ENCODE measurements at places on chromosomes 12 and 14.

DNA sequence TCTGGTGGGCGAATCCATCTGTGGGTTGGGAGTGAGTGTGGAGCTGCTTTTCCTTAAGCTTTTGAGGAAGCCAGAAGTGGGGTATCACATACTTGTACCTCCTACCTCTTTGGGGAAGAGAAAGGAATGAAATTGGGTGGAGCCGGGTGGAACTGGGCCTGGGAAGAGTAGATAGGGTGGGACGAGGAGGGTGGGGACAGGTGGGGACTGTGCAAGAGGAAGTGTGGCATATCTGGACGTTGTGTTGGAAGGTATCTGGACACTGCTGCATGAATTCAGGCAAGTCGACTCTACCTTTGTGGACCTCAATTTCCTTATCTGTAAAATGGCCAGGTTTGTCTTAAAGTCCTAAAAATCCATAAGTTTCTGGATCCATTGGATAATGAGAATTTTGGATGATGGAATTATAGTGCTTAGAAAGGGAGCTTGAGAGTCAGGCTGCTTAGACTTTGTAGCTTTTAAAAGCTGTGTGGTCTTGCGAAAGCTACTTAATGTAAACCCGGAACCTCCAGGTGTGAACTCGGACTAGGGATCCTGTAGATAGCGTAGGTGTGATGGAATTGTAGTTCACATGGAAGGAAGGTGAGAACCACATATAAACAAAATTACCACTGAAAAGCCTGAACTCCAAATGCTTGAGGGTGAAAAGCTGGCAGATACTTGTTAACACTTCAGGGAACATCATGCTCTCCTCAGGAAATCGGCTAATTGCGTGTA lies 2.1 kb downstream of the VRTN start:
- DNase-seq: no peak

DNA sequence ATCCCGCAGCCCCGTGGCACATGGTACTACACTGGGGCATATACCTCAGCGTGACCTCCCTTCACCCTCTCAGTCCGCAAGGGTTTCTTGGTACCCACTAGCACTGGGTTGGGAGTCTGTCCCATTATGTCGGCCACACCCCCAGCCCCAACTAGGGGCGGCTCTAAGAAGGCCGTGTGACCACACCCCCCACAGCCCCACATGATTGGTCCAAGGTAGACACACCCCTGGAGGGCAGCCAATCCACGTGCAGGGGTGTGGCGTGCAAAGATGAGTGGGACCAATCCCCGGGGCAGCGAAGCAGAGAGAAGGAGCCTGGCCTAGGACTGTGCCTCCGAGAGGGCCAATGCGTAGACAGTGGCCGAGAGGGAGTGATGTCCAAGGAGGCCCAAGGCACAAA lies 34.6 kb upstream of the BEGAIN start:
- no peak for DNase-seq

GRCh38 chr12:82964446-82964845 lies 277.7 kb downstream of the TMTC2 start:
- DNase-seq: peak; percentile 45

- DNase-seq: no peak
Measured at GRCh38 chr12:92674500-92674899, 28.3 kb upstream of the PLEKHG7 start.

DNA sequence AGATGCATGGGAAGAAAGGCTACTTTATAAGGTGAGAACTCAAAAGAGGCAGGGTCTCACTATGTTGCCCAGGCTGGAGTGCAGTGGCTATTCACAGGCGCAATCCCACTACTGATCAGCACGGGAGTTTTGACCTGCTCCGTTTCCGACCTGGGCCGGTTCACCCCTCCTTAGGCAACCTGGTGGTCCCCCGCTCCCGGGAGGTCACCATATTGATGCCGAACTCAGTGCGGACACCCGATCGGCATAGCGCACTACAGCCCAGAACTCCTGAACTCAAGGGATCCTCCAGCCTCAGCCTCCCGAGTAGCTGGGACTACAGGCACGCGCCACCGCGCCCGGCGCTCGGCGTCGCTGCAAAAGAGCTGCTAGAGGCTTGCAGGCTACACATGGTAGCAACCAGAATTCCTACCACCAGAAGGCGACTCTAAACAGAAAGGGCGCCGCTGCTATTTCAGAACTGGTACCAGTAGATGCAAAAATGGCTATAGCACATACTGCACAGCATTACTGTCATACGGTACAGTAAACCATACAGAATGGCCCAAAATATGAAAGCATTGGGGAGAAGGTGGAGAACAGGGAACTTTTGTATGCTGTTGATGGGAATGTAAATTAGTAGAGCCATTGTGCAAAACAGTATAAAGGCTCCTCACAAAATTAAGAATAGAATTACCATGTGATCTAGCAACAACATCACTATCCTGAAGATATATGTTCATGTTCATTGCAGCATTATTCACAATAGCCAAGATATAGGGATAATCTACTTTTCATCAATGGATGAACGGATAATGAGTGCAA lies 1.2 kb upstream of the NEMF start:
- DNase-seq: peak; percentile 58

- DNase-seq: no peak
Measured at GRCh38 chr12:131379738-131380137, 331.2 kb upstream of the SFSWAP start.

DNA sequence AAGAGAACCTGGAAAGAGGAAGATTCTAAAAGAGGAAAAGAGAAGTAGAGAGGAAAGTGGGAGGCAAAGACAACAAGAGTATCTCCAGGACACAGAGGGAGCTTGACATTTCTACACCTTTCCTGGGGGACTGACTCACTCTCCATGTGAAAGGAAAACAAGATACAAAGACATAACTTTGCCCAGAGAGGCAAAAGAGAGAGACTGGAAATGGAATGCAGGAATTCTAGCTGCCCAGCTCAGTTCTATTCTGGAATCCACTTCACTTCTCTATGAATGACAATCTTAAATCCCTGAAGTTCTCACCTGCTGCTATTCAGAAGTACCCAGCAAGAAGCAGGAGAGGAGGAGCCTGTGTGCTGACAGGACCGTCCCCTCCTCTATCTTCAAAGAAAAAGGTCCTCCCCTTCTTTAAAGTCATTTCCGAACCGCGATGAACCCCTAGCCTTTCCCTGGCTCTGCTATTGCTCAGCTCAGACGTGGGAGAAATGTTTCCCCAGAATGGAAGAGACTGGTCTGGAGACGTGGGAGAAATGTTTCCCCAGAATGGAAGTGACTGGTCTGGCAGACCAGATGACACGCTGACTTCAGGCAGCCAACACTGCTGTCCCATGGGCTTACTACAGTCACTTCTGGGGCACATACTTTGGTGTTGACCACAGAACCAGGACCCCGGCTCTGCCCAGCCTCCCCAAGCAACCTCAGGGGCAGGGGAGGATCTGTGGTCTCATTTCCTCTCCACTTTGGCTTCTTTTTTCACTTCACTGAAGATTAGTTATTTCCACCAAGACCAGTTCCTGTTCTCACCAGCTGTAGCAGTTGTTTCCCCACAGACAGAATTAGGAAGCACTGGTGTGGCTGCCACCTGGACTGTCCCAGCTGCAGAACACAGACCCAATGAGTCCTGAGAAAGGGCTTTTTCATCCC lies 8.3 kb downstream of the FMNL3 start:
- DNase-seq: no peak

DNA sequence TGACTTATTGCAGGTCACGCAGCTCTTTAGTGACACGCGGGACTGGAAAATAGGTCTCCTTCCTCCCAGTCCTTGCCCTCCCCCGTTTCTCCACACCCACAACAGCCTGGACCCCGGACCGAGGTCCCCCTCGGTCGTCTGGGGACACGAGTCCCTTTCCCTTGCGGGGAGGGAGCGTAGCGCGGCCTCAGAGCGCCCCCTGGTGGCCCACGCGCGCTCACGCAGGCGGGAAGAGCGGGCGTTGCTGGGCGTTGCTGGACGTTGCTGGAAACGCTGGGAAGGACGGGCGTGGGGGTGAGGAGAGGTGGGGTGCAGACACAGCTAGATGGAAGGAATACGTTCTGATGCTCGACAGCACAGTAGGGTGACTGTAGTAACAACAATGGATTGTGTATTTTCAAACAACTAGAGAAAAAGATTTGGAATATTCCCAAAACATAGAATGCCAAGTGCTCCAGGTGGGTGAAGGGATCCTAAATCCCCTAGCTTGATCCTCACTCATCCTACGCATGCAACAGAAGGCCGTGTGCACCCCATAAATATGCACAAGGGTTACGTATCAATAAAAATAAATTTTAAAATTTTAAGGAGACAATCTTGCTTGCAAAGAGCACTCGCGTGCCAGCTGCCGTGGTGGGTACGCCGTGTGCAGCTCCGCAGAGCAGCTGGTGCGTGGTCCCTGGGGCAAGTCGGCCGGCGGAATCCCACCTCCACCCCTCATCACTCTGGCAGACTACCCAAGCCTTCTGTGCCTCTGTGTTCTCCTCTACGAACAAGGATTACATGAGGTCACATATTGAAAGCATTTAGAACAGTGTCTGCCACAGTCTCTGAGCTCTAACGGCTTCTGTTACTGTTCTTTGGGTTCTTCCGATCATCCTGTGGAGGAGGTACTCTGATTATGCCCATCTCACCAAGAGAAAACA lies 87.4 kb downstream of the B4GALNT3 start:
- DNase-seq: no peak

GRCh38 chr14:102859911-102860310 lies 62.6 kb upstream of the AMN start:
- DNase-seq: no peak

DNA sequence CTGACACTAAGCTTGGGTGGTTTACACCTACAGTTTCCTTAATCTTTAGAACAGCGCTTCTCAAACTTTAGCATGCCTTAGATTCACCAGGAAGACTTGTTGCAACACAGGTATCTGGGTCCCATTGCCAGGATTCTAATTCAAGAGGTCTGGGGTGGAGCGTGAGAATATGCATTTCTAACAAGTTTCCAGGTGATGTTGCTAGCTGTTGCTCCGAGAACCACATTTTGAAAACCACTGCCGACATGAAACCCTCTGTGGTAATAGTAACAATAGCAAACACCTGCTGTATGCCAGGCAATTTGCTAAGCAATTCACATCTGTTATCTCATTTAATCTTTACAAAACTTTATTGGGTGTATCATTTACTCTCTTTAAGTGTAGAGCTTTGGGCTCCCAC lies 58.6 kb downstream of the TRHDE start:
- no peak for DNase-seq

- DNase-seq: no peak
Measured at GRCh38 chr12:57461276-57461916, 1.8 kb downstream of the GLI1 start.

- no peak for DNase-seq
Measured at GRCh38 chr12:34298971-34299801, 276.9 kb downstream of the ALG10 start.

- no peak for DNase-seq
Measured at GRCh38 chr12:116133149-116133548, 144.3 kb downstream of the MED13L start.

- DNase-seq: no peak
Measured at GRCh38 chr12:104520242-104520900, 63.6 kb downstream of the CHST11 start.

GRCh38 chr12:126998747-126999285 lies 1268.2 kb upstream of the TMEM132C start:
- DNase-seq: no peak

DNA sequence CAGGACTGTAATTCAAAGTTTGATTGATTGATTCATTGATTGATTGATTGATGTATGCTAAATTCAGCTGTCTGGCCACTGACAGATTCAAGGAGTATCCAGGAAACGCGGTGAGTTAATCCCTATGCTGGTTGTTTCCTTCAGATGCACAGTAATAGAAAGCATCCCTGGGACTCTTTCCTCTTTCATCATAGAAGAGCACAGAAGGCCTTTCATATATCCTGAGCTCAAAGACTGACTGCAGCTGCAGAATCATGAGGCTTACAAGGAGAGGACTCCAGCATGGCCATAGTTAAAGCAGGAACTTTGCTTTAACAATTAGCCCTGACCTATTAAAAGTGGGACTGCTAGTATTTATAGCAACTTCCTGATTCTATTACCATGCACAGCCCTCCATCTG lies 187.7 kb upstream of the TMTC1 start:
- DNase-seq: no peak

- DNase-seq: no peak
Measured at GRCh38 chr12:28025821-28026505, 53.4 kb upstream of the PTHLH start.

DNA sequence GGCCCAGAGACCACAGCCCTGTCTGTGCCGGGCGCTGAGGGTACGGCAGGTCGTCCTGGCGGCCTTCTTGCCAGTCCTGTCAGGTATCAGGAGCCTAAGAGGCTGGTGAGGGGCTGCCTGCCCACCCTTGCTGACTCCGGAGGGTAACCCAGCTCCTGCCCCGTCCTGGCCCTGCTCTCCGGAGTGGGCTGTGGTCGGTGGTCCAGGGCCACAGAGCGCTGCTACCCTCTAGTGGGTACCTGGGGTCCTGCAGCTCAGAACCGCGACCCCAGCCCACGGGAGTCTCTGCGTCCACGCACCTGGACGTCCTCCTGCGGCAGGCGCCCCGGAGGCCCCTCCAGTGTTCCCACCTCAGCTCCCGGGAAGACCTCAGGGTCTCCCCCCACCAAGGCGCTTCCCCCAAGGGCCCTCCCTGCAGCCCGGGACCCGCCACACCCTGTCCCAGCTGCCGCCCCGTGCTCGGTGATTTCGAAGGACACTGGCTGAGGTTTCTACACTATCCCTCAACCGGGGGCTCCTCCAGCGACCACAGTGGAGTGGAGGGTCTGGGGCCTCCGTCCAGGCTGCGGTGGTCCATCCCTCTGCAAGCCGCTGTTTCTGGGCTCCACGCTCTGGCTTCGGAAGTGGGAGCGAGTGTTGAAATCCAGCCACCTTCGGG lies 75.9 kb upstream of the FBRSL1 start:
- DNase-seq: no peak

DNA sequence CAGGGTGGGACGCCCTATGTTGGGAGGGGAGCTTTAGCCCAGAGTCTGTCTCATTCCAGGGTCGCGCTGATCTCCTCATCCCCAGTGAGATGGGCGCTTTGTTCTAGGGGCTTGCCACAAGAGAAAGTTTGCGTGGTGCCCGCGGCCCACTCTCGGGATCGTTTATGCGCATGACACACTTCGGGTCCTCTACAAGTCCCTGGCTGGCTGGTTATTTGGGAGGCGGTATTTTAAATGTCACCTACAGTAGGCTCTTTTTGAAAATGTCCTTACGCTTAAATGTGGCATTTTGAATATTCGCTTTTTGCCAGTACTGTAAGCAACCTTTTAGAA lies 541 bp downstream of the GOLT1B start:
- no peak for DNase-seq

DNA sequence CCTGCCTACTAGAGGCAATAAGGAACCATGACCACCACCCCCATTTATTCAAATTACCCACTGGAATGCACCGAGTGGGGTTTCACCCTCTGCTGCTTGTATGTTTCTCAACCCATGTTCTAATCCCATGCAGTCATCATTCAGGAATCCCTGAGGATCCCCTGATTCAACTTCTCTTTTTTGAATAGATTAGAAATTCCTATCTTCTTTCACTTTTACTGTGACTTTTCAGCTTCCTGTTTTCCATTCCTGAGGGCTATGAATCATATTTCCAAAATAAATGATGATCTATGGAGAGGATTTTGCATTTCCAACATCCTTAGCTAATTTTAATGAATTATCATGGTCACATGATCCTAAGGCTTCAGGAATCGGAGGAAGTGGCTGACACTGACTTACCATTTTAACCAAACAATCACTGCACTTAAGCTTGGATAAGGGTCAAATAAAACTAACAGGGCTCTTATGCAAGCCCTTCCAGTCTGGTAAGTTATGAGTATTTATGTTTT lies 19.4 kb upstream of the P2RX4 start:
- no peak for DNase-seq

- no peak for DNase-seq
Measured at GRCh38 chr12:109714913-109715244, 1.3 kb downstream of the FAM222A start.

GRCh38 chr12:123941624-123942237 lies 30.9 kb downstream of the CCDC92 start:
- no peak for DNase-seq

GRCh38 chr14:26597071-26597588 lies 703 bp downstream of the NOVA1 start:
- peak; percentile 34 for DNase-seq

All from NCI-H526 treated with DMSO at 0.1 percent for 48 hours (cell line).